Fibroblast of lung (primary cell): ENCODE measurements at places on chromosomes 7 and 10. TPM values are rescaled to one million over a fixed set of nuclear protein-coding genes. Genes with fewer than 3 reads are reported as not detected.

AKR1C4 gene
- polyA plus RNA-seq, result not detected in 2 replicates

SLC13A1 gene
- not detected in 2 replicates for polyA plus RNA-seq

OPN1SW gene
- polyA plus RNA-seq, result not detected in 2 replicates

CTNNA3 gene
- polyA plus RNA-seq, result not detected in 2 replicates

- no peak overlapping the region for H3K4me3 ChIP-seq
- no peak for DNase-seq
- H3K36me3 ChIP-seq, result no peaks in the 10 kb centered on the region
- H3K27ac ChIP-seq, result no peak overlapping the region
- no peaks in the 10 kb centered on the region for H3K4me1 ChIP-seq
- no peaks in the 10 kb centered on the region for H3K27me3 ChIP-seq
Measured at GRCh38 chr7:150568714-150569113, 1.5 kb downstream of the GIMAP4 start.

GRID1 gene
- polyA plus RNA-seq, result 0.03 TPM in 2 replicates

LRRTM3 gene
- not detected in 2 replicates for polyA plus RNA-seq

KBTBD2 gene
- 22.3 and 26.7 TPM in 2 replicates for polyA plus RNA-seq

FOXK1 gene
- 5.2 and 8.2 TPM in 2 replicates for polyA plus RNA-seq

CLRN3 gene
- not detected in 2 replicates for polyA plus RNA-seq

CTTNBP2 gene
- 12.0 and 15.7 TPM in 2 replicates for polyA plus RNA-seq

GRCh38 chr10:9285690-9286089 lies 1231.2 kb downstream of the GATA3 start:
- no peaks in the 10 kb centered on the region for H3K27me3 ChIP-seq
- no peak for DNase-seq
- H3K27ac ChIP-seq, result no peak overlapping the region
- no peak overlapping the region for H3K4me3 ChIP-seq
- no peaks in the 10 kb centered on the region for H3K4me1 ChIP-seq
- no peaks in the 10 kb centered on the region for H3K36me3 ChIP-seq

DNA sequence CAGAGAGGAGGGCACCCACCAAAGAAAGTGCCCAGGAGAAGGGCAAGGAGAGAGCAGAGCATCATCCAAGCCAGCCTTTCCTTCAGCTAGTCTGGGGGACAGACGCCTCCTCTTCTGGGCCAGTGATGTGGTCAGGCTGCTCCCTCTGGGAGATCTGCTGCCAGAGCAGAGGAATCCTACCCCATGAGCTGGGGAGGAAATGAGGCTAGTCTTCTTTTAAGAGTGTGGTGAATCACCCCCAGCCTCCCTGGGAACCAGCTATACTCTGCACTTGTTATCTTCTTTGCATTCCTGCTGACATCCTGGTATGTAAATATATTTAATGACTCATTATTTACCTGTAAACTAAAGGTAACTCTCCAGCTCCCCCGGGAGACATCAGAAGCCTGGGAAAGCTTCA lies 41.6 kb upstream of the EPHB6 start:
- peaks cover 2% of the 10 kb centered on the region for H3K27me3 ChIP-seq
- no peak overlapping the region for H3K4me3 ChIP-seq
- peak; percentile 86 for DNase-seq
- no peaks in the 10 kb centered on the region for H3K36me3 ChIP-seq
- H3K4me1 ChIP-seq, result no peaks in the 10 kb centered on the region
- H3K27ac ChIP-seq, result no peak overlapping the region

- H3K27me3 ChIP-seq, result peaks cover 10% of the 10 kb centered on the region
- H3K4me1 ChIP-seq, result no peaks in the 10 kb centered on the region
- no peaks in the 10 kb centered on the region for H3K36me3 ChIP-seq
- no peak overlapping the region for H3K4me3 ChIP-seq
Measured at GRCh38 chr10:30598105-30598776, 31.3 kb downstream of the LYZL2 start.

- no peaks in the 10 kb centered on the region for H3K36me3 ChIP-seq
- H3K4me1 ChIP-seq, result no peaks in the 10 kb centered on the region
- peak; percentile 9 for DNase-seq
- no peaks in the 10 kb centered on the region for H3K27me3 ChIP-seq
Measured at GRCh38 chr7:35553519-35553918, 141.4 kb downstream of the HERPUD2 start.

CUTC gene
- 16.7 and 19.4 TPM in 2 replicates for polyA plus RNA-seq

DNA sequence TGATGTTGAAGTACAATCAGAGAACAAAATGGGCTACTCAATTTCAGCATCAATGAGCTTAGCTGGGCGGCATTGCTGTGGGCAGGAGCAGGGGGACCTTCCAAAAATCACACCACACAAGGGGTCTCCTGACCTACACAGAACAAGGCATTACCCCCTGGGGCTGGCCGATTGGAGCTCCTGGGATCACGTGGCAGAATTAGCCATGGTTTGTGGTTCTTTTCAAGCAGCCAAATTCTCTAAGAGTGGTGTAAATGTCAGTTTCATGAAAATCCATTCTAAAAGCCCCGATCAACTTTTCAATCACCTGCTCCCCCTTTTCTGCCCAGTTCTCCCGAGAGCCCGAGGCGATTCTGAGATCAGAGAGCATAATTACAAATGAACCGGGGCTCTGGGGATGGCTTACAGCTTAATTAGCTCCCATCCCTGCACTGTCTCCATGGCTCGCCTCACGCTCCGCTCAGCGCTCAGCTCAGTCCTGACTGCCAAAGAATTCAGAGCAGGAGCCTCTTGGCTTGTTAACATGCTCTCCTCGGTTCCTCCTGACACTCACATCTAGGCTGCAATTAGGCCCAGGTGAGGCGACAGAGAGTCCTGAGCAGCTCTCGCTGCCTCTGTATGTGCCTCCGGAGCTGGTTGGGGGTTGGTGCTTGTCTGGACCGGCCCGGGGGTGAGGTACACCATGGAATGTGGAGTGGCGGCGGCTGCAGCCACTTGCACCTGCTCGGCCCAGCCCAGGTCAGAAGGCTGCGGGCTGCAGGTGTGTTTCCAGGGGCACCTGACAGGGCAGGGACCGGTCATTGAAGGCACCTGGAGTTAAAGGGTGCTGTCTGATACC lies 111.8 kb downstream of the WDR11 start:
- H3K27me3 ChIP-seq, result no peaks in the 10 kb centered on the region
- DNase-seq, result no peak
- H3K4me3 ChIP-seq, result no peak overlapping the region
- no peaks in the 10 kb centered on the region for H3K4me1 ChIP-seq
- H3K27ac ChIP-seq, result no peak overlapping the region

GRCh38 chr7:19020062-19020461 lies 97.4 kb downstream of the TWIST1 start:
- no peaks in the 10 kb centered on the region for H3K36me3 ChIP-seq
- no peaks in the 10 kb centered on the region for H3K4me1 ChIP-seq
- no peak for DNase-seq
- no peak overlapping the region for H3K4me3 ChIP-seq
- no peaks in the 10 kb centered on the region for H3K27me3 ChIP-seq
- no peak overlapping the region for H3K27ac ChIP-seq

GRCh38 chr7:22291977-22292376 lies 65.0 kb downstream of the RAPGEF5 start:
- no peak overlapping the region for H3K4me3 ChIP-seq
- no peak for DNase-seq
- H3K36me3 ChIP-seq, result no peaks in the 10 kb centered on the region
- H3K4me1 ChIP-seq, result no peaks in the 10 kb centered on the region
- no peak overlapping the region for H3K27ac ChIP-seq

GRCh38 chr7:2248984-2249694 lies 7.1 kb downstream of the NUDT1 start:
- no peak overlapping the region for H3K4me3 ChIP-seq
- peak overlapping the region; percentile 85 for H3K27ac ChIP-seq
- peaks cover 10% of the 10 kb centered on the region for H3K36me3 ChIP-seq
- DNase-seq, result peak; percentile 93

GRIFIN gene
- not detected in 2 replicates for polyA plus RNA-seq

GRCh38 chr7:329691-330281 lies 39.8 kb downstream of the FOXL3 start:
- no peaks in the 10 kb centered on the region for H3K27me3 ChIP-seq
- H3K4me1 ChIP-seq, result no peaks in the 10 kb centered on the region
- no peak overlapping the region for H3K27ac ChIP-seq
- no peaks in the 10 kb centered on the region for H3K36me3 ChIP-seq
- no peak for DNase-seq
- no peak overlapping the region for H3K4me3 ChIP-seq

- DNase-seq, result peak; percentile 84
- no peak overlapping the region for H3K4me3 ChIP-seq
- H3K27me3 ChIP-seq, result no peaks in the 10 kb centered on the region
- H3K36me3 ChIP-seq, result no peaks in the 10 kb centered on the region
- H3K27ac ChIP-seq, result no peak overlapping the region
Measured at GRCh38 chr7:155188821-155189581, 108.7 kb upstream of the INSIG1 start.

GRCh38 chr10:81472927-81473470 lies 402.0 kb upstream of the NRG3 start:
- H3K36me3 ChIP-seq, result no peaks in the 10 kb centered on the region
- no peaks in the 10 kb centered on the region for H3K4me1 ChIP-seq
- H3K27me3 ChIP-seq, result no peaks in the 10 kb centered on the region
- H3K4me3 ChIP-seq, result no peak overlapping the region
- H3K27ac ChIP-seq, result no peak overlapping the region

GRCh38 chr7:13016592-13017332 lies 329.3 kb downstream of the ARL4A start:
- DNase-seq, result peak; percentile 66
- H3K36me3 ChIP-seq, result no peaks in the 10 kb centered on the region
- no peaks in the 10 kb centered on the region for H3K27me3 ChIP-seq
- peaks cover 3% of the 10 kb centered on the region for H3K4me1 ChIP-seq
- no peak overlapping the region for H3K4me3 ChIP-seq
- H3K27ac ChIP-seq, result no peak overlapping the region

GRM8 gene
- polyA plus RNA-seq, result not detected in 2 replicates

DNA sequence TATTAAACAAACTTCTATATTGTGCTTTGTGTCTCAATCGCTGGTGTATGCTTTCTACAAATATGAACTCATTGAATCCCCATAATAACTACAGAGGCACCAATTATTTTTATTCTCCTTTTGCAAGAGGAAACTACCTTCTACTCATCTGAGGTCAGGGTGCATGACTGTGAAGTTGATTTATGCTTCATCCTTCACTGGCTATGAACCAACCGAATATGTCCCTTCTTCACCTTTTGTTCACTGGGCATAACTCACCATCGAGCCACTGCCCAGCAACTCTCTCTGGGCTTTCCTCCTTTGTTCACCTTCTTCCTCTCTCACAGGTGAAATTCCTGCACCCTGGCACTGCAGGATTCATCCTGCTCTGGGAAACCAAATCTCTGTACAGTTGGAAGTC lies 61.3 kb upstream of the PFKP start:
- no peak overlapping the region for H3K27ac ChIP-seq
- no peak overlapping the region for H3K4me3 ChIP-seq
- no peaks in the 10 kb centered on the region for H3K27me3 ChIP-seq
- no peak for DNase-seq
- no peaks in the 10 kb centered on the region for H3K36me3 ChIP-seq

DNA sequence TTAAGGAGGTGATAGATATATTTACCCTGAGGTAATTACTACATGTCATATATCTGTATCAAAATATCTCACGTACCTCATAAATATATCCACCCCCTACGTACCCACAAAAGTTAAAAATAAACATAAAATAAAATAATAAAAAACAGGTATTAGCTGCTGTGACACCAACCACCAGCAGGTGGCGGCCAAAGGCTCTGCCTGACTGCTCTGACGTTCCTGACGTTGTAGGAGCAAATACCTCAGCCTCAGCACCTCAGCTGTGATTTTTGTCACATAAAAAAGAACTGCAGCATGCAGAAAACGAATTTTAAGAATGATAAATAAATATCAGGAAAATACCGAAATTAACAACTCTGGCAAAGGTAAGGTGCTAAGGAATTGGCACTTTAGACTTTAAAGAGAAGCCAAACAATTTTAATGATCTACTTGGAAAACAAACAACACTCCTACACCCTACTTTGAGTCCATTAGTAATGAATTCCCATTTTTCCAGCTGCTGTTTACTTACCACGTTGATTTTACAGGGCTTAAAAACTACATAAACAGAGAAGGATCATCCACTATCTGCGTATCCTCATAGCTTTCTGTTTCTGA lies 125.4 kb upstream of the TARP start:
- H3K36me3 ChIP-seq, result no peaks in the 10 kb centered on the region
- no peak overlapping the region for H3K4me3 ChIP-seq
- DNase-seq, result peak; percentile 34
- H3K27ac ChIP-seq, result no peak overlapping the region
- no peaks in the 10 kb centered on the region for H3K27me3 ChIP-seq

GRCh38 chr10:31623947-31624346 lies 304.7 kb downstream of the ARHGAP12 start:
- peaks cover 24% of the 10 kb centered on the region for H3K4me1 ChIP-seq
- H3K4me3 ChIP-seq, result no peak overlapping the region
- no peak overlapping the region for H3K27ac ChIP-seq
- DNase-seq, result no peak

GRCh38 chr7:40709062-40709964 lies 574.5 kb downstream of the SUGCT start:
- H3K4me1 ChIP-seq, result no peaks in the 10 kb centered on the region
- no peak overlapping the region for H3K27ac ChIP-seq
- DNase-seq, result no peak
- no peaks in the 10 kb centered on the region for H3K27me3 ChIP-seq

DNA sequence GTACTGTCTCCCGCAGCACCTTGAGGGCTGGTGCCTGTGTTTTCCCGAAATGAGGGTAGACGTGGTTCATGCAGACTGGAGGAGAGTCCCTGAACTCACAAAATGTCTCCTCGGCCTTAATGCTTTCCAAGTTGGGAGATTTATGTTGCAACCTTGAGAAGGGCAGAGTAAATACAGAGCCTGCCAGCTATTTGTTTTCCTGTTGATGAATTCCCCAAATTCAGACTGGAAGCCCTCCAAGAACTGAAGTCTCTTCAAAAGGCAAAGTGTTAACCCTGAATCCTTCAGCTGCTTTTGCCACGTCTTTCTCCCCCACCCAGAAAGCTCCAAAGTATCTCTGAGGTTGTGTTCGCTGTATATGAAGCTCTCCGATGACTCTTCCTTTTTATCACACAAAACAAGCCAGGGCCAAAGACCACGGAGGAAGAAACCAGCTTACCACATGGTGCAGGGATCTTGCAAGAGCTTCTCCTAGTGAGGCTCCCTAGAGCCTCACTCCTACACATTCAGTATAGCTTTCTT lies 254.7 kb upstream of the NFE2L3 start:
- H3K4me3 ChIP-seq, result no peak overlapping the region
- peaks cover 3% of the 10 kb centered on the region for H3K4me1 ChIP-seq
- H3K36me3 ChIP-seq, result no peaks in the 10 kb centered on the region
- H3K27ac ChIP-seq, result no peak overlapping the region
- DNase-seq, result no peak

DNA sequence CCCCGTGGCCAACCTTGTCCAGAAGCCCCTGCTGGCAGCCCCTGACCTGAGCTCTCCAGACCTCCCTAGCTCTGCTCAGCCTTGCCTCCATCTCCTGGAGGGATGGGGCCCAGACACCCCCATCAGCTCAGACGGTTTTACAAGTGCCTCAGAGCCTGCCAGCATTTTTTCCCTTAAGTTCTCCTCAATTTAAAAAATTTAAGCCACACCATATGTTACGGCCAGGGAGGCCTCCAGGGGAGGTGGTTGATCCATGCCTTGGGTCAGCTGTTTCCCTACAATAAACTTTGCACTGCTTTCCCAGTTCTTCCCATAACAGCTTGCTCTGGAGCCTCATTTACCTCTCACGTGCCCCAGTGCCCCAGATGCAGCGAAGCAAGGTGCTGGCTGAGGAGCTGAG lies 143.5 kb downstream of the RGS10 start:
- H3K27ac ChIP-seq, result no peak overlapping the region
- no peak overlapping the region for H3K4me3 ChIP-seq
- H3K27me3 ChIP-seq, result no peaks in the 10 kb centered on the region
- peaks cover 12% of the 10 kb centered on the region for H3K36me3 ChIP-seq
- peaks cover 19% of the 10 kb centered on the region for H3K4me1 ChIP-seq
